ENCODE measurements at places on chromosomes 2 and 18.

DNA sequence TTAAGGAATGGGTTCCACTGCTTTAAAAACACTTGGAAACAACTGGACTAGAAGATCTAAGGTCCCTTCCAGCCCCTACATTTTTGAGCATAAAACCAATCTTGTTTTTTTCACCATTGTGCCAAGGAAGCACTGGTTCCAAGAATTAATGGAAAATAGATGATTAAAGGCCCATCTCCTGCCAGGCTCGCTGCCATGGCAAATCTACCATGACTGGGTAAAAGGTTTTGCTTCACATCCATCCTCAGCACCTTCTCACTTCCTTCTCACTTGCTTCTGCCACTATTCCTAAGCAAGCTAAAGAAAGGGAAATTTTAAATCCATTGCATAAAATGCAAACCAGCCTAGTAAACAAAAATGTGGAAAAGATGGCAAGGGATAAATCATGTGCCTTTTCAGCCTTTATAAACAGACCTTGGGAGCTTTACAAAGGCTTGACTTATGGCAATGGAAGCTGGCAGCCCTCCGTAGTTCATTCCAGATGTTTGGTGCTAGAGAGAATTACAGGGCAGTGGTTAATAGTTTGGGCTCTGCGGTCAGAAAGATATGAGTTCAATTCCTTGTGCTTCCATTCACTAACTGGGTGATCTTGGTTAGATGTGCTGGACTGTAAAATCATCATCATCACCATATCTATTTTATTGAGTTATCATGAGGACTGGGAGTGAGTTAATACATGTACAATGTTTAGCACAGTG is 27.0 kb upstream of the ST3GAL5 start:
- no peak for DNase-seq

DNA sequence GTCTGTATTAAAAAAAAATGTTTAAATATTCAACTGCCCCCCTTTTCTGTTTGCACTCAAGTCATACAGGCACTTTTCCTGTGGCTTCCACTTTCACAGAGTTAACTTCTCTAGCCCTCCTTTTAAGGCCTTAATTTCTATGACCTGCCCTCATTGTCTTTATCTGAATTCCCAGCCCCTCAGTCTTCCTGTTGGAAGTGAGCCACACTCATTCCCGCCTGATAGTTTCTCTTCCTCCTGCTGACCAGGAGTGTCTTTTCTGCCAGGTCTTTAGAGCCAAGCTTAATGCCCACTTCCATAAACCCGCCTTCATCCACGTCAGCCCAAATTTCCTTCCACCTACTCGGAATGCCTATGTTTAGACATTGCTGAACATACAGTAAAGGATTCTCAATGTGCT is 10.5 kb downstream of the COPS8 start:
- DNase-seq = no peak

GRCh38 chr2:9573013-9573720 is 17.5 kb upstream of the ADAM17 start:
- no peak for DNase-seq

GRCh38 chr2:568639-569235 is 108.5 kb downstream of the TMEM18 start:
- no peak for DNase-seq

DNA sequence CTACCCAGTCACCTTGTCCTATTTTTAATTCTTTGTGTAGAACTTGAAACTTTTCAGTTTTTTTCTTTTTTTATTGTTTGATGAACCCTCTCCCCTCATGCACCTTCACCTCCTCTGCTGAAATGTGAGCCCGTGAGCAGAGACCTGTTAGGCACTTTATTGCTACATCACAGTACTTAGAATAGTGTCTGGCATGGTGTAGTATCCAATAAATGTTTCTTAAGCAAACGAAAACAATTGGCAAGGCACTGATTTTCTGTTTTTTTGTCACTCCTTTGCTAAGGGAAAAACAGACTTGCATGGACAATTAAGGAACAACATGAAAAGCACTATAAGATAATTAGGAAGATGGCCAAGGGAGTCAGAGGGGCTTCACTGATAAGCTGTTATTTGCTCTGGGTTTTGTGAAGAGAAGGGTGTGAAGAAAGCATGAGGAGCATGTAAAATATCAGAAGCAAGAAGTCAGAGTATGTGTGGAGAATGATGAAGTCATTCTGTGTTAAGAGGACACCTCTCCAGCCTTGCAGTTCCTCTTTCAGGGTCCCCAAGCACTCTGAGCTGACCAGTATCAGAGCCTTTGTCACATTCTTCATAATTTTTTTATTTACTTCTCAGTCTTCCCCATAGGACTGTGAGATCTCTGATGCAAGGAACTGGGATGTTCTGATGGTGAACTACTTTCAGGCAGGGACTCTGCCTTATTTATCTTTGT is 99.7 kb upstream of the CAVIN2 start:
- no peak for DNase-seq

GRCh38 chr2:33457556-33458247 is 18.7 kb upstream of the RASGRP3 start:
- DNase-seq = no peak

DNA sequence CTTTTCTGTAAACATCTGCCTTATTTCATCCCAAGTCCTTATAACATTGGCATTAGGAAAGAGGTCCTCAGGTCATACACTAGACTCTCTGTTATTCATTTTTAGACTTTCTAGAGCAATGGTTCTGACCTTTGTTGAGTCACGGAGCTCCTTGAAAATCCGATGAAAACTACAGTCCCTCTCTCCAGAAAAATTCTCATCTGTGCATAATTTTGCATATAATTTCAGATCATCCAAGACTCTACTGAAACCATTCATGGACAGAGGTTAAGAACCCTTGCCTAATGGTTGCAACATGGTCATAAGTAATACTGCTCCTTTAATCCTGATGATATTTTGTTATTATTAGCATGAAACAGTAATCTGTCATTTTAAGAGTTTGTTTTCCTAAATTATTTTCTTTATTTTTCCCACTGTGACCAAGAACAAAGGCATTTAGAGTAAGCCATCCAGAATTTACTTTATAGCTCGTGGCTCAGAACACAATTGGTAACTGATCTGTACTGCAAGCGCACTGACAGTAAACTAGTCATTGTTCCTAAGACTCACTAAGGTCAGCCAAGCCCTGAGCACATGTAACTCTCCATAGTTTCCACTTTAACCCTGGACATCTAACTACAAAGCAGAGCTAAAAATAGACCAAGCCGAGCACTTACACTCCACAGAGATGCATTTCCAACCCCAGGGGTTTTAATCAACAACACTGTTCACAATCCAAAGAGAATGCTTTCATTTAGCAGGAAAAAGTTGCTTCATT is 8.4 kb downstream of the MYOM1 start:
- no peak for DNase-seq
